ENCODE measurements at places on chromosomes 1 and 21.

GRCh38 chr1:28056129-28056925 lies 32.1 kb downstream of the EYA3 start:
- no peak for DNase-seq

GRCh38 chr1:111587509-111588174 lies 31.9 kb upstream of the RAP1A start:
- no peak for DNase-seq

DNA sequence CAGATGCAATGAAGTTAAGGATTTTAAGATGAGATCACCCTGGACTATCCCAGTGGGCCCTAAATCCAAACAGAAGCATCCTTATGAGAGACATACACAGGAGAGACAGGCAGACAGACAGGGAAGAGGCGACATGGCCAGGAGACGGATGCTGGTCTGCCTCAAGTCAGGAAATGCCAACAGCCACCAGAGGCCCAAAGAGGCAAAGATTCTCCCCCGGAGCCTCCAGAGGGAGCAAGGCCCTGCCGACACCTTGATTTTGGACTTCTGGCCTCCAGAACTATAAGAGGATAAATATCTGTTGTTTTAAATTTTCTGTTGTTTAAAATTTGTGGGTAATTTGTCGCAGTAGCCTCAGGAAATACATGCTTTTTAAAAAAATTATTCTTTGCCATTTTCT lies 116.4 kb downstream of the GLIS1 start:
- no peak for DNase-seq

DNA sequence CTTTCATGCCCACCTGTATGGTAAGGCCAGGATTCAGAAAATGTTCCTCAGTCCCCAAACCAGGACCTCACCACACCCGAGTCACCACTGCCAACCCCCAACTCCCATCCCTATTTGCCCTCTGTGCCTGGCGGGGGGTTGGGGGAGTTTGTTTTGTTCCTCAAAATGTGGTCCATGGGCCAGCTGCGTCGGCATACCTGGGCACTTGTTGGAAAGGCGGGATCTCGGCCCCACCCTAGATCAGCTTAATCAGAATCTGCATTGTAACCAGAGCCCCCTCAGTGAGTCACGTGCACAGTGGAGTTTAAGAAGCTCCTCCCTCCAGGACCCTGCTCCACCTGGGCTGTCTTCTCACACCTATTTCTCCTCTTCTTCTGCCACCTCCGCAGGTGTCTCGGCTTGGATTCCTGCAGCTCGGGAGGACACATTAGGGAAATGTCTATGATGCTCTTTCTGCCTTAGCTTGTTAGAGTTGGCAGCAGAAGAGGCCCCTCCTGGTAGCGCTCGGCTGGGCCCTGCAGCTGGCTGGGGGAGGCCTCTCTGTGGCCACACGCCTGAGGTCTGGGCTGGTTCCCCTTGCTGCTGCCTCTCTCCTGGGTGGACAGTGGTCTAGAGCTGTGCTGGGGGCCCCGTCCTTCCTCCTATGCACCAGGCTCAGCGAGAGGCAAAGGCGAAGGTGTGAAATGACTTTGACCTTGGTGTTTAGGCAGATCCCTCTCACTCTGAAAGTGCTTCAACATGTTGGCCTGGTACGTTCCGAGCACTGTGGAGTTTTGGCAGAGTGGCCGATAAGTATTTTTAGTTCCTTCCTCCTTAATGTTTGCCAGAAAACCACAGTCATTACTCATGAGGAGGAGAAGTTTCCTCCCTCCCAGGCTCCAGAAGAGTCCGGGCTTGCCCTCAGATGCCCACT lies 41.8 kb upstream of the CAMTA1 start:
- DNase-seq, result peak; percentile 54

DNA sequence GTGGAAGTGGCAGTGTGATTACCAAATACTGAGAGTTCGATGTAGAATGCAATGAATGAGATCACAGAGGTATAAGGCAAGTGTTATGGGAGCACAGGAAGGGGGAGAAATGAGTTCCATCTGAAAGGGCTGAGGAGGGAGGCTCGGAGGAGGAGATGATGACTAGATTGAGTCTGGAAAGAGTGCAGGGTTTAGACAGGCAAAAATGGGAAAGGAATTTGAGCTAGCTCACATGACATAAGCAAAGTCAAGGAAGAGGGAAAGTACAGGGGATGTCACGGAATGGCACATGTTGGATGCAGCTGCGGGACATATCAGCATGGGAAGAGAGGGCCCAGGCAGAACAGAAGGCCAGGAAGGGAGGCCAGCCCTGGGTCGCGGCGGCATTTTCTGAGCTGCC lies 132.7 kb downstream of the RUNX1 start:
- no peak for DNase-seq

DNA sequence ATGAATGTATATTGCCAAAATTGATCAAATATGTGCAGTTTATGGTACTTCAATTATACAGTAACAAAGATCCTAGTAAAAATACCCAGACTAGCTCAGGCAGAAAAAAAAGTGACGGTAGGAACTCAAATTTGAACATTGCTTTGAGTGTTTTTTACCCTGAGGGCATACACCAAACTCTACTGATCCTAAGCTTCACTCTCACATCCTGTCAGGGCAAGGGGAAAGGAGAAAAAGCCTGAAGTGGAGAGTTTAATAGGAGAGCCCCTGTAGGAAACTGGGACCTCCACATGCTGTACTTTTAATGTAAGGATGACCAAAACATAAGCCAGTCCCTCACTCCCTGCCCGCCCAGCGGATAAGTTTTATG lies 59.8 kb upstream of the GNG12 start:
- no peak for DNase-seq

GRCh38 chr1:248054671-248055070 lies 8.0 kb downstream of the OR2L3 start:
- DNase-seq, result no peak

GRCh38 chr1:161359291-161359690 lies 8.4 kb downstream of the CFAP126 start:
- DNase-seq, result no peak
